CD4-positive, alpha-beta T cell (primary cell): ENCODE measurements at places on chromosomes 12 and 14.
A peak's percentile ranks its signal among the peaks of the same experiment; 100 is the strongest.

DNA sequence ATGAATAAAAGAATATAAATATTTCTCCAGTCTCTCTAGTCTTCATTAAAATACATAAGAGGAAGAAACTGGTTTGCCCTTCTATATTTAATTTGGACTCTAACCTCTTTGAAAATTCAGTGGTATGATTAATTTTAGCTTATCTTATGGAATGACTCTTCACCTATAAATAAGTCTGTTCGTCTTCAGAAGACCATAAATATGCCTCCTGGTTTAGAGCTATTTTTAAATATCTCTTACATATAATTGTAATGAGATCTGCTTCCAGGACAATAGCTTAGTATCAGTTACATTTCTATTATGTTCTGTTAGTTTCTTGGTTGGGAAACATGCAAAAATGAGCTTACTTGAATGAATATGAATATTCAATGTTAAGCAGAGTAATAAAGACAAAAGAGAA is 257.5 kb upstream of the HMGA2 start:
- no peak for DNase-seq

GRCh38 chr12:2396448-2396871 is 343.7 kb downstream of the CACNA1C start:
- no peak for DNase-seq

DNA sequence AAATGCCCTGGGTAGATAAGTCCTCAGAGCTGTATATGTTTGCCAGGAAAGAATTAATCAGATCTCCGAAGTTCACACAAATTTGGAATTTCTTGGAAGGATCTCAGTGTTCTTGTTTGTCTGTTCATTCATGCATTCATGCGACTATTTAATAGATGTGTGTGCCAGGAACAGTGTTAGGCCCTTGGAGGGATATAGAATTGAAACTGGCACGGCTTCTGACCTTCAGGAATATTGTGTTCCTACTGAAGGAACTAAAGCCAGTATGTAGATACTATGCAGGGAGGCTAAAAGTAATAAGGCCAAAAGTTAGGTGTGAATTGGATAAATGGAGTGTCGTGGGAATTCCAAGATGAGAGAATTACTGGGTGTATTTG is 166.0 kb upstream of the NOS1 start:
- no peak for DNase-seq

DNA sequence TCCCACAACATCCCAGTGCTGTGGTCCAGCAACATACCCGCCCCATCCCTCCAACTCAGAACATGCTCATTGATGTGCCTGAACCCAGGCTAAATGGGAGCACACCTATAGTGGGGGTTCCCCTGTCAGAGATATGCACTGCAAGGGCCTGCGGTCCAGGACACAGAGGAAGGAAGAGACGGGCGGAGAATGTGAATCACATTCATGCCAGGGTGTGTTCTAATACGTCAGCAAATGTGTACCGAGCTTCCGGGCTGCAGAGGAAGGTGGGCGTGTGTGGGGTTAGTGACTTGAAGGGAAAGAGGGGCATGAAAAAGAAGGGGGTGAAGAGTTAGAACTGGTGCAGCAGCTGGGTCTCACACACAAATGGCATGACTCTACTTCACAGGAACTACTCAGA is 83.7 kb downstream of the DPF3 start:
- peak; percentile 7 for DNase-seq

GRCh38 chr12:75446857-75447256 is 33.7 kb upstream of the GLIPR1 start:
- DNase-seq, result no peak

- DNase-seq, result no peak
These were observed 30.3 kb upstream of the KLRF1 start for GRCh38 chr12:9796971-9797370.

GRCh38 chr12:27077586-27077985 is 4.8 kb downstream of the C12orf71 start:
- no peak for DNase-seq

DNA sequence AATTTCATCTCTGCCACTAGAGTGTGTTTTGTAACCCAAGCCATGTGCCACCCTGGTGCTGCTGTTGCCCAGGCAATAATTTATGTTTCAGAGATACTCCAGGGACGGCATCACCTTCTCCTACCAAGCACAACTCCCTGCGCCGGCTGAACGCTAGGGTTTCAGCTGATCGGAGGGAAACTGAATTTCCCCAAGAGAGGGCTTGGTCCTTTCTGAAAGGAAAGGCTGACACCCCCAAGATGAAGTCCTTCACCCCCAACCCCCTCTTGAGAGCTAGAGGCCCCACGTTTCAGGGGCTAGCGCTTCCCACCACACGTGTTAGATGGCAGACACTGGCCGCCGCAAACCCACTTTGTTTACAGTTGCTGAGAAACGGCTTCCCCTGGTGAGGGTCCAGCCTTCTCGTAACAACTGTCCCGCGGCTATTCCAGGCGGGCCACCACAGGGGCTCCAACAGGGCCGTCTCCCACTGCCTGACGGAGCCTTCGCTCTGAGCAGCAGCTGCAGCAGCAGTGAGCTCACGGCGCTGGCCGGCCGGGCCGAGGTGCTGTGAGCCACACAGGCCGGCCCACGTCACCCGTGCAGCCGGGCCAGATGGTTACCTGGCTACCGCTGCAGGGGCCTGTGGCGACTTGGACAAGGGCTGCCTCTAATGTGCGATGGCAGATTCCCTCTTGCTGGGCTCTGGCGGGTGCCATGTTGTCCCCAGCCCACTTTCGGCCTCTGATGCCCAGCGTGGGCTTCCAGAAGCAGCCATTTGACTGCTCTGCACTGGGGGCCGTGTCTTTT is 66.4 kb downstream of the TESC start:
- DNase-seq, result no peak

GRCh38 chr14:106872611-106873446 is 1346.4 kb downstream of the TMEM121 start:
- peak; percentile 73 for DNase-seq

- DNase-seq, result no peak
These were observed 127.7 kb upstream of the SLCO1C1 start for GRCh38 chr12:20567413-20567812.

GRCh38 chr12:56267443-56268071 is 815 bp downstream of the COQ10A start:
- DNase-seq, result no peak
